ENCODE measurements at places on chromosomes 6 and 20.
A peak's percentile ranks its signal among the peaks of the same experiment; 100 is the strongest.

- no peak for DNase-seq
Measured at GRCh38 chr6:3226481-3227362, 731 bp downstream of the TUBB2B start.

DNA sequence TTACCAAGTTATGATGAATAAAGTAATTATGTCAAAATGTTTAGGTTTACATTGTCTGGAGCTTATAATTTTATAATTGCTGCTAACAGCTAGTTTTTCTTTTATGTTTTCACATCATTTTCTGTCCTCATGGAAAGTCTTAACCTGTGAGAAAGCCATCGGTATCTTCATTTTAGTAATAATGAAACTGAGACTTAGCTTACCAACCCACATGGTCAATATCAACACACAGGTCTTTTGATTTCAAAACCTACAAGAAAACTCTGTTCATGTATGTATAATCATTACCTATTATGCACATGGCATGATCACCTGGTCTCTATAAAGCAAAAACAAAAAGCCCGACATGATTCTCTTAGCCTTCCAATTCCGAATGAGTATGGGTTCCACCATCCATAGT lies 61.9 kb downstream of the KCNQ5 start:
- no peak for DNase-seq

- DNase-seq: no peak
Measured at GRCh38 chr6:39844866-39845265, 52.7 kb downstream of the DAAM2 start.

DNA sequence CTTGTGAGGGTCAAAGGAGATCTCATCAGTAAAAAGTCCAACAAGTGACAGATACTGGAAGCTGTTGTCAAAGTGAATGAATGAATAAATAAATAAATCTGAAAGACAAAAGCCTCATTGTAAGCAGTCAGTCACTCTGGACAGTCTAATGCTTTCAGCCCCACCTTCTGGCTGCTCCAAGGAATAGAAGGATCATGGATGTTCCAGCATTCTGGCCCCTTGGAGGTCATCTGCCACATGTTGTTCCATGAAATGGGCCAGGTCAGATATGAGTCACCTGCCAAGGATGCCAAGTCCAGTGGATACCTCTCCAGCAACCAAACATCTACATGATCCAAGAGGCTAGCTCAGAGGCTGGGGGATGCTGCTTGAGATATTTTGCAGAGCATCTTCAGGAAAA lies 185.6 kb downstream of the BMP7 start:
- DNase-seq: no peak

GRCh38 chr6:33894438-33894837 lies 90.6 kb upstream of the MLN start:
- no peak for DNase-seq

- DNase-seq: no peak
Measured at GRCh38 chr20:51460569-51461265, 81.8 kb downstream of the NFATC2 start.

- DNase-seq: no peak
Measured at GRCh38 chr6:130136798-130137197, 86.0 kb downstream of the SAMD3 start.

GRCh38 chr20:23387118-23387443 lies 25.1 kb downstream of the GZF1 start:
- no peak for DNase-seq

GRCh38 chr20:21184819-21185218 lies 58.9 kb downstream of the KIZ start:
- DNase-seq: no peak

DNA sequence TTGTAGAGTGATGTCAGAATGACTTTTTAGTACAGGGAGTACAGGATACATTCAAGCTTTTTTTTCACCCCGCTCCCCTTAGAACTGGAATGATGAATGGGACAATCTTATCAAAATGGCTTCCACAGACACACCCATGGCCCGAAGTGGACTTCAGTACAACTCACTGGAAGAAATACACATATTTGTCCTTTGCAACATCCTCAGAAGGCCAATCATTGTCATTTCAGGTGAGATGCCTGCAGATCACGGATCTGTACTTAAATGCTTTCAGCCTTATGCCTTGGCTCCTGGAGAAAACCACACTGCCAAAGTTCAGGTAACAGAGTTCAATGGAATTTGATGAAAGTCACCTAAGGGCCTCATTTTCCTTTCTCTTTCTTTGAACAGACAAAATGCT lies 8.5 kb downstream of the TNFAIP3 start:
- no peak for DNase-seq

GRCh38 chr20:43667341-43668132 lies 623 bp downstream of the MYBL2 start:
- peak; percentile 37 for DNase-seq

DNA sequence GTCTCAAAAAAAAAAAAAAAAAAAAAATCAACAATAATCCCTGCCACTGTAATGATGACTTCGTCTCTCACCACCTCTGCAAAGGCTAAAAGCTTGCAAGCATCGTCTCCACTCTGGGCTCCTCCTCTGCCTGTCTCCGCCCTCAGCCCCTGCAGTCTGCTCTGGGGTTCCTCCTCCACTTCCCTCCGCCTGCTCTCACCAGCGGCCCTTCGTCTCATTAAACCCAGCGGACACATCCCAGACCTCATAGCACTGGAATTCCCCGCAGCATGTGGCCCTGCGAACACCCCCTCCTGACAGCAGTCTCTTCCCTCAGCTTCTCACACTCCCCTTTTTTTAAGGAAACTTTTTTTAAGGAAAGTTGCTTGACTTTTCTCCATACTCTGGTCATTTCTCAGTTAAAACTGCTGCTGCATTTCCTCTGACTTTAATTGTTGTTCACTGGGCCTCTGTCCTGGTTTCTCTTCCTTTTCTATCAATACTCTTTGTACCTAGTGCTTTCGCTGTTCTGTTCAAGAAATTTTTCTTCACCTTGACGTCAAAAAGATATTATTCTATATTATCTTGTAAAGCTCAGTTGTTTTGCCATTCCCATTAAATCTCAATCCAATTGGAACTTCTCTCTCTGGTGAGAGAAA lies 70.9 kb upstream of the PLEKHG1 start:
- DNase-seq: peak; percentile 17

DNA sequence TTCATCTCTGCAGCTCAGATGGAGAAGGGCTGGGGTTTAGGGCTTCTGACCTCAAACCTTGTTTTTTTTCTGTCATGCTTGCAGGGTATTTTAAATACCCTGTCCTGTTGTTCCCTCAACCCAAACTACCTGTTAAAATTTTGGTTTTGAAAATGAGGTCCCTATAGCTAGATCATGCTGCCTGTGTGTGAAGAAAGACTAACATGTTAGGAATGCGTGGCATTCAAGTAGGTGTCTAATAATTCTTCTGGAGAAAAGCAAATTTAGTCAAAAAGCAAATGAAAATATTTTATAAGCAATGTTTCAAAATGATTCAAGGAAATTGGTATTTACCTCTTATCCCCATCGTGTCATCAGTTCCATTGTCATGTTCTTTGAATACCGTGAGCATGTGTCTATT lies 77.2 kb upstream of the C20orf144 start:
- no peak for DNase-seq

- DNase-seq: no peak
Measured at GRCh38 chr6:37480951-37481534, 18.6 kb downstream of the CCDC167 start.

DNA sequence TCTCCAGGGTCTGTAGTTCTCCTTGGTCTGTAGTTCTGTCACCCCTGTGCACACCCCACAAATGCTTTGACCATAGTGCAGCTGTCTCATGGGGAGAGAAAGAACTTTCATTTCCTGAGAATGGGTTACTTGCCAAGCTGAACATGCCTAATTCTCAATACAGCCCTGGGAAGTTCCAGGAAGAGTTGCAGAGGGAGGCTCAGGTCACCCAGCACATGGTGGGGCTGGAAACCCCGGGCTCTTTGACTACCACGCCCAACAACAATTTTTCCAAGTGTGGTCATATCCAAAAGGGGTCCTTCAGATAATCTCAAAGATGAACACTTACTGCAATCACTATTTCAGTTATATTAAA lies 2.2 kb upstream of the PTPRA start:
- DNase-seq: no peak

- DNase-seq: no peak
Measured at GRCh38 chr6:72418495-72418894, 203.4 kb upstream of the KCNQ5 start.

- peak; percentile 59 for DNase-seq
Measured at GRCh38 chr6:107866606-107867301, 42.6 kb upstream of the SCML4 start.

- DNase-seq: no peak
Measured at GRCh38 chr6:52992980-52993920, 1.8 kb downstream of the GSTA4 start.

DNA sequence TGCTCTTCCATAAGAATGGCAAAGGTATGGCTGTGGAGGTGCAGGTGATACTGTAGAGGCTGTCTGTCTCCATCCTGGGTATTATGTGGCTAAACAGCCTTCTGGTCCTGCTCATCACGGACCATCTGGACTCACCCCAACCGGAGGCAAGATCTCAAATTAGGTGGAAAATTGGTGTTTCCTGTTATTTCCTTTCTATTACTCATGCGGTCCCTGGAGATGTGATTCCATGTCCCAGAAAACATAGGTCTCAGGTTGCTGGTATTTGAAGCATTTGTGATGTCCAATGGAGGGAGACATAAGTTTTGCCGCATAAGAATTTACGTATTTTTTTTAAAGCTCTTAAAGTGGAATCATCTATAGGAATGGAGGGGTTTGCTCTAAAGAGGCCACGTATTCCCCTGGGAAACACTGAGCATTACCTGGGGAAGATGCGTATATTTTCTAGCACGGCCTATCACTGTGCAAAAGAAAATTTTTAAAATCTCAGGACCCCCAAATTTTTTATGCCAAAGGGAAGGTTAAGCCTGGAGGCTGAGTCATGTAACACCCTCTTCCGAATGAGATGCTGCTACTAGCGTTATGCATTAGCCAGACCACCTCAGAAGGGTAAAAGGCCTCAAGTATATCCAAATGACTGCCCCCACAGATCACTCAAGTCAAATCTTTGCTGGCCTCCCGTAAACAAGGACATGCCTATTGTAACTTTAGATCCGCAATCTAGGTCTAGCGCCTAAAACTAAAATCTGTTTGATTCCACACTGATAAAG lies 22.4 kb upstream of the PBOV1 start:
- DNase-seq: no peak

- no peak for DNase-seq
Measured at GRCh38 chr20:14632906-14633305, 295.5 kb upstream of the FLRT3 start.

- no peak for DNase-seq
Measured at GRCh38 chr20:5687884-5688283, 62.3 kb upstream of the SHLD1 start.

GRCh38 chr6:132812756-132813172 lies 1.6 kb upstream of the RPS12 start:
- DNase-seq: no peak
